ENCODE measurements at places on chromosomes 4 and X.
A peak's percentile ranks its signal among the peaks of the same experiment; 100 is the strongest.

DNA sequence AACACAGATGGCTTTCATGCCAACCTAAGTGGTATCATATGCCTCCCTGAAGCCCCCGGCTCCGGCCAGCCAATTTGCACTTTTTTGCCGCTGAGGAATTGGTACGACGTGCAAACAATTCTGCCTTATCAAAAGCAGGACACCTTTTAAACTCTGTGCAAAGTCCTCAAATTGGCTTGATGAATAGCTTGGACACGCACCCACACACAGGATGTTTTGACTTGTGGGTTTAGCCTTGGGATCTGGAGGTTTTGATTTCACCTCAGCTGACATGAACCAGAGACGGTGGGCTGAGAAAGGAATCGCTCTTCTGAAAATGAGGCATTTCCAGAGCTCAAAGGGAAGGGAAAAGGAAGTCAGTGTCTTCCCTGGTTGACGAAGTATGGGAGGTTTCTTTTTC is 110.8 kb upstream of the SHOX start:
- DNase-seq: peak; percentile 36

DNA sequence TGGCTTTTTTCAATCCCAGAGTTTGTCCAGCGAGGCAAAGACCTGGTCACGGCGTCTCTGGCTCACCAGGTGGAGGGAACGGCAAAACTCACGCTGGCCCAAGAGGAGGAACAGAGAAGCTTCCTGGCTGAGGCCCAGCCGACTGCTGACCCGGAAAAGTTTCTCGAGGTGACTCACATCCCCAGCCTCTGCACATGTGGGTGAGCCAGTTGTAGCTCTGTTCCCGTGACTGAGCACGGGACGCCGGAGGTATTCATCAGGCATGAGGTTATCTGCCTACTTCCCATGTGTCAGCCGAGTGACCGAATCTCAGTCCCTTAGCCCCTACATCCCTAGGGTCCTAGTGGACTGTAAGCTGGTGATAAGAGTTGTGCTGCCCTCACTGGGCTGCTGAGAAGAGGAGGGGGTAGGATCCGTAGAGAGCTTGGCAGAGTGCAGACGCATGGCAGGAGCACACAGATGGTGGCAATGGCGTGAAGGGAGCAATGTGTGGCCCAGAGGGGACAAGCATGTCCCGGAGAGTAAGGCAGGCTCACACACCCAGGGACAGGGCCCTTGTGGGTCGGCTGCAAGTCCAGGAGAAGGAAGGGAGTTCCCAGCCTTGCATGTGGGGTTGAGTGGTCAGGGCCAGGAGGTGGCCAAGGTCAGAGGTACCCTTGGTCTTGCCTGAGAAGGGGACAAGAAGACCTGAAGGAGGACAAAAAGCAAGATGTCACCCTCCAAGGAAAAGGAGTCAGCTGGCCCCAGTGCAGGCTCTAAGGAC is 42.9 kb downstream of the EVC start:
- peak; percentile 83 for DNase-seq

- no peak for DNase-seq
These were observed 382.4 kb upstream of the GALNT7 start for GRCh38 chr4:172786039-172786792.

DNA sequence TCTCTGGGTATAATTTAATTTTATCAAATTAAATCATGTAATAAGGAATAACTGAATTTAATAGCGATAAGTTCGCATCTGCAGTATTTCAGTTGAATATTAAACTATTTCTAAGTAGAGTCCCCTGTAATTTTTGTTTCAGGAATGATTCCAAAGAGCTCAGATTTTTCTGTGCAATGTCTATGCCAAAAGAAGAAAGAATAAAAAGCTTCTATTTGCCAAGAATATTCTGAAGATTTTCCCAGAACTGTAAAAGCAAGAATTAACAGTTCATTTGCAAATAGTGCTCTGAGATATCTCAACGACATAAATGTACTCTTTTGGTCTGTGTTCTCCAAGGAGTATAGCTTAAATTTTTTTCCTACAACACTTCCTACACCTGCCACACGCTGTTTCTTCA is 1242.8 kb upstream of the DIAPH2 start:
- DNase-seq: no peak

DNA sequence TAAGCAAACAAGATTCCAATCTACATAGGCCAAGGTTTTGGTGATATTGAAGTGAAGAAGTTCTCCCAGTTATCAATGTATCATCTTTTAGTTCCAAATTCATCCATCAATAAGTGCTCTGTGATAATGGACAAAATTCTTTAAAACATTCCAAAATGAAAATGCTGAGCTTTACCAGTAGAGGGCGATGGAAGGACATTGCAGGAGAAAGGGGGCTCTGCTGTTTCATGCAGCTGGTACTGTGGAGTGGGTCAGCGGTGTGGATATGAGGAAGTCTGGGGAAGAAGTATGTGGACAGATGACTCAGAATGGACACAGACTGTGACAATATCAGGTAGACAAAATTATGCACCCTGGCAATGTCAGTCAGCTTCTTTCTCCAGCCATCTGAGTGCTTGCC is 46.6 kb upstream of the HS6ST2 start:
- peak; percentile 0 for DNase-seq

DNA sequence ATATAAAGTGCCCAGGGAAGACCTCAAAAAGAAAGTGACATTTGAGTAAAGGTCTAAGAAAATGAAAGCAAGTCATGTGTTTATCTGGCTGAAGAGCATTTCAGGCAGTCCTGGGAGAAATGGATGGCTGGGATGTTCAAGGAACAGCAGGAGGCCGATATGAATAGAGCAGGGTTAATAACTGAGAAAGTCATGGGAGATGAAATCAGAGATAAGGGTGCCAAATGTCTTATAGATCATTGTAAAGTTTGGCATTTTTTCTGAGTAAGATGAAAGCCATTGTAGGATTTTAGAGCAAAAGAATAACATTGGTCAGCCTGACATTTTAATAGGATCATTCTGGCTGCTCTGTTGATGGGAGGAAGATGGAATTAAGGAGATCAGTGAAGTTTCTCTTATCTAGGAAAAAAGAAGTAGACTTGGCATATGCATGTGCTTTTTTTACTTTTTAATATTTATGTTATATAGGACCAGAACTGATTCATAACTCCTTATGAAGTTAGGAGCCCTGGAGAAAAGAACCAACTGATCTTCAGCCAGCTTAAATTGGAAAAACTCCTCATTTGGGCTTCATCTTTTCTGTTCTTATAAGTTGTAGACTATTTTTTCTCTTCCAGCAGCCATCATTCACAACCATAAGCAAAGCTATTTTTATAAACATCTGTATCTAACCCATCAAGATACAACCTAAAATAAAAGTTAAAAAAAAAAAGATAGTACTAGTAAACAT is 18.6 kb downstream of the AIMP1 start:
- DNase-seq: no peak

DNA sequence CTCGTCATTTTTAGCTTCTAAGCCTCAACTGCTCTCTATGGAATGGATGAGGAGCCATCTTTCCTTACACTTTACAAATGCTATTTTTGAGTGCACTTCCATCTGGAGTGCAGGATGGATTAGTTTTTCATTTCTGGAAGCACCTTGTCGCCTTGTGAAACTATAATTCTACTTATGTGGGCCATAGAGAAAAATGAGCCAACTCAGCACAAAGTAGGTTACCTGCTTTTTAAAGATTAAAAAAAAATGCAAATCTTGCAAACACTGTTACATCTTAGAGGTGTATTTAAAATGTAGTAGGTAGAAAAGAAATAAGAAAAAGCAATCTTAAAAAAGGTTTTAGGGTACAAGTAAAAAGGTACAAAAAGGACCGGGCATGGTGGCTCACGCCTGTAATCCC is 10.9 kb downstream of the BOD1L1 start:
- DNase-seq: no peak

DNA sequence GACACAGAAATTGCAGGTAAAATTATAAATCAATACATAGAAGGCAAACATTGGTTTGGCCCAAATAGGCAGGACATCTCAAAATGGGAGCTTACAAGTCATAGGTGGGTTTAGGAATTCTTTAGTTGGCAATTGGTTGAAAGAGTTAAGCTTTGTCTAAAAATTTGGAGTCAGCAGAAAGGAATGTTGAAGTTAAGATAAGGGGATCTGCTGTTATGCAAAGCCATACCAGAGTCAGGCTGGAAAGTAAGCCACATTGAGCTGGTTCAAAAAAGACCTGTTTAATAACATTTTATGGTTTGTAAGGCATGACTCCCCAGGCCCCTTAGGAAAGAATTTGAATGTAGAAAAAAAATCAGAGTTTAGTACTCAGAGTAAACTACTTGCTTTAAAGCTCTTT is 92.6 kb downstream of the IL13RA2 start:
- peak; percentile 52 for DNase-seq

- DNase-seq: no peak
These were observed 395.9 kb upstream of the EMCN start for GRCh38 chr4:100913685-100914084.

- no peak for DNase-seq
These were observed 12.8 kb upstream of the AKAP17A start for GRCh38 chrX:1578511-1579173.

DNA sequence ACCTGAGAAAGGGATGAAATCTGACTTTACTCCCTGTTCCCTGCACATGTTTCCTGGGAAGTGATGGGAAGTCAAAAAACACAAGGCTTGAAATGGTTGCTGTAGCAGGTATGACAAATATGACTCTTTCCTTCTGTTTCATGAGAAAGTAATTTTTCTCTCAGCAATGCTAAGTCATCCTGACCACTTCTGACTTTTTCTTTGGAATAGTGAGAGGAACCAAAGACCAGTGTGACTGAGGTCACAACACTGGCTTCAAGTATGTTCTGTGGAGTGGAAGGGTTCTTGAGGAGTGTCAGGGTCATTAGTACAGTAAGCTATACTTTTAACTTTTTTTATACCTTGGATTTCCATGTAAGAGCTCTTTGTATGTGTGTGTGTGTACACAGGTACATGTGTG is 225.3 kb downstream of the PPP3CA start:
- DNase-seq: peak; percentile 18

DNA sequence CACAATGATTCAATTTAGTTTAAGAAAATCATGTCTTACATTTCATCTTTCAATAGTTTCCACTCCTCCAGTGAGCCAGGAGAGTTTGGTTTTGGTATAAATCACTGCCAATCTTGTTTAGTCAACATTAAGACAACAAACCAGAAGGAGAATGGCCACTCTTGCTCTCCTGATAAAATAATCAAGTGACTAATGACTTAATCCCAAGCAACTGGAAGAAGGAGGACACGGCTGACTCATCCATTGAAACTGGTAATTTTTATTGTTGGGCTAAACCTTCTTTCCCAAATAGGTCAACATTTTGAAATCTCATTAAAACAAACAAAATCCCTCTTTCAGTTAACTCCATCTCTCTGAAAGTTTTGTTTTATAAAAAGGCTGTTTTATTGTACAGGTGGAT is 230.2 kb downstream of the CLCN4 start:
- DNase-seq: no peak

DNA sequence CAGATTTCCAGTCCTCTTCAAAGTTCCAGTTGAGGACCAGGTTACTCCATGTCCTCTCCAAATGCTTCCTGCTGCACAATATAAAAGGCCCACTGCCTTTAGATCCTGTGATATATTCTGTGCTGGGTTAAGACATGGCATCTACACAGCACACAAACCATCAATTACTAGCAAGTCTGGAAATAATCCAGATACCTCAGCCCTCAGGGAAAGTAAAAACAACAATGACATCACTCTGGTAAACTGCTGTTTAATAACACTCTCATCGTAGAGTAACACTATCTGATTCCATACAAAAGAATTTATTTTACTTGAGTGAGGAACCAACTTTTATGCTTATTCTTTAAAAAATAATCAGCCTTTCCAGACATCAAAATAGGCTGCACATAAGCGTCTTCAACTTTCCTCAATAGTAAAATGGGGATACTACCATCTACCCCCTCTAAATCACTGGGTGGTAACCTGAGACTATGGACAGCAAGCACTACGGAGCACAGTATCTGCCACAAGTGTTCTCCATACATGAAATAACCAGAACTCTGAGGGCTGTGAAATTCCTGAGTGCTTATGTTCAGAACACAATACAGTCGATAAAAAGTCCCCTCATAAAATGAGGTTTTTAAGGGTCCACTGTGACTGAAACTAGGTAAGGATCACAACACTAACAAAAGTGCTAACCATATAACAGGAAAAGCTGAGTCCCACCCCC is 53.4 kb downstream of the ABCG2 start:
- peak; percentile 45 for DNase-seq

GRCh38 chr4:119804404-119804803 is 175.8 kb upstream of the PDE5A start:
- no peak for DNase-seq

DNA sequence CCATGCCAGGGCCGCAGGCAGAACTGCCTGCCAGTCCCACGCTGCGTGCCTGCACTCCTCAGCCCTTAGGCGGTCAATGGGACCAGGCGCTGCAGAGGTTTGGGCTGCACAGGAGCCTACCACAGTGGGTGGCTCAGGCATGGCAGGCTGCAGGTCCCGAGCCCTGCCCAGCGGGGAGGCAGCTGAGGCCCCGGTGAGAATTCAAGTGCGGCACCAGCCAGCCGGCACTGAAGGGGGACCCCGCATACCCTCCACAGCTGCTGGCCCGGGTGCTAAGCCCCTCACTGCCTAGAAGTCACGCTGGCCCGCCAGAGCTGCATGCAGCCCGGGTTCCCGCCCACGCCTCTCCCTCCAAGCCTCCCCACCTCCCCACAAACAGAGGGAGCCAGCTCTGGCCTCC is 302.5 kb upstream of the UGT8 start:
- DNase-seq: no peak

DNA sequence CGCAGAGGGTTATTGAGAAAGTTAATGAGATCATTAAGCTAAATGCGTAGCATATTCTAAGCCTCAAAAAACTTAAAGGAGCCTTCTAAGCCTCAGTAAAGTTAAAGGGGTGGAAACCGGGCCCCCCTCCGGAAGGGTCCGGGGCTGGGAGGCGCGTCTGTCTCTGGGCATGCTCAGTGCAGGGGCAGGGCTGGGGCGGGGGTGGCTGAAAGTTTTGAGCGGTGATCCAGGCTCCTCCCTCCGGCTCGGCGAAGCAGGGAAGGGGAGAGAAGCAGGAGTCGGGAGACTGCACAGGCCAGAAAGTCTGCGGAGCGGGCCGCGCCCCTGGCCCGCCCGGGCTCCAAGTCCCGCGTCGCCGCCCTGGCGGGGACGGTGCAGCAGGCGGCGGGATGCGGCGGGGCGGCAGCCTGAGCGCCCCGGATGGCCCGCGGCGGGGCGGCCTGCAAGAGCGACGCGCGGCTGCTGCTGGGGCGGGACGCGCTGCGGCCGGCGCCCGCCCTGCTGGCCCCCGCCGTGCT is at the start of gene EVC:
TSS of gene EVC (plus strand) at position 241 of the 518 bp plus-strand sequence. CDS start at position 421, 180 bp downstream.
- DNase-seq: peak; percentile 81

- peak; percentile 40 for DNase-seq
These were observed 1547.4 kb upstream of the TENM3 start for GRCh38 chr4:180695851-180696250.

GRCh38 chr4:137129441-137129840 is 402.9 kb downstream of the PCDH18 start:
- DNase-seq: peak; percentile 44

DNA sequence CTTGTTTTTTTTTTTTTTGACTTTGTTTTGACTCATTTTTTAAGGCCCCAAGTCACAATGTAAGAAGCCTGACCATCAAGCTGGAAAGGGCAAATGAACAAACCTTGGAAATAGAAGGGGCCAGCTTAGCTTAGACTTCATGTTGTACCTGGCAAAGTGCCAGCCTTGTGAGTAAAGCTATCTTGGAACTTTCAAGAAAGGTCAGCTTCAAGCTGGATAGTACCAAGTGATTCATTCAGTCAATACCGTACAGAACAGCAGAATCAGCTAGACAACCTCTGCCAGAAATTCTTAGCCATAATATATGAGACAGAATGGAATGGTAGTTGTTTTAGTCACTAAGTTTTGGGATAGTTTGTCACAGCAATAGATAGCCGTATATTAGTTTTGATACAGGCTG is 1492.2 kb upstream of the TENM3 start:
- DNase-seq: no peak

Measured in AG10803 (cell line).